Gastroesophageal sphincter (tissue), 4 donors: ENCODE measurements at places on chromosomes 1 and 21. TPM values are rescaled to one million over a fixed set of nuclear protein-coding genes. Genes with fewer than 3 reads are reported as not detected.
A peak's percentile ranks its signal among the peaks of the same experiment; 100 is the strongest.

Gene TSPAN1
- 1.0 TPM for total RNA-seq

Gene CASZ1
- total RNA-seq, result 29.7 TPM

- H3K4me1 ChIP-seq, result no peaks in the 10 kb centered on the region
- no peak overlapping the region for H3K4me3 ChIP-seq
- no peaks in the 10 kb centered on the region for H3K36me3 ChIP-seq
- ATAC-seq, result no peak
- no peak overlapping the region for H3K27ac ChIP-seq
Observed at GRCh38 chr1:2914702-2915101, 106.6 kb upstream of the ACTRT2 start.

Gene ANKRD34A
- total RNA-seq, result 0.67 TPM

DNA sequence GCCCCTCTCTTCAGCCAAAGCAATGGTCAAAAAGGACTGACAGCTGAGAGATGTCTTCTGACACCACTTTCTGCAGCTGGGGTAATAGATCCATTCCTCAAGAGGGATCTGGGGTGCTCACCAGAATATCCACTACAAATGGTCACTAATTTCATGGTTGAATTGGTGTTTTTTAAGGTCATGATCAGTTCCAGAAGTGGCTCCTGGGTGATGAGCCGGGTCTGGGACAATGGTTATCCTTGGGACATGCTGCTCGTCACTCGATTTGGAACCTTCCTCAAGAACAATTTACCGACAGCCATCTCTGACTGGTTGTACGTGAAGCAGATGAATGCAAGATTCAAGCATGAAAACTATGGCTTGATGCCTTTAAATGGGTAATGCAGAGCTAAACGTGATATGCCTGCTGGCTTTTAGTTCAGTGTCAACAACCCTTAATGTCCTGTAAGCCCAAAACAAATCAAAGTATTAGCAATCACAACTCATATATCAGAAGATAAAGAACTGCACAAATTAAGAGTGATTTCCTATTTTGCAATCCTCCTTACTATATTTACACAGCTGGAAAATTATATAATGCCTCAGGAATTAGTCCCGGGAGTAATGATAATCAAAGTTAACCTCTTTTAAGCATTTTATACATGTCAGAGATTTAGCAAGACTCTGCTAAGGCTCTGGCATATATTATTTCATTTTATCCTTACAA is 20.1 kb downstream of the FMO3 start:
- no peak overlapping the region for H3K27ac ChIP-seq
- no peak overlapping the region for H3K4me3 ChIP-seq
- no peak for ATAC-seq
- no peaks in the 10 kb centered on the region for H3K36me3 ChIP-seq

DNA sequence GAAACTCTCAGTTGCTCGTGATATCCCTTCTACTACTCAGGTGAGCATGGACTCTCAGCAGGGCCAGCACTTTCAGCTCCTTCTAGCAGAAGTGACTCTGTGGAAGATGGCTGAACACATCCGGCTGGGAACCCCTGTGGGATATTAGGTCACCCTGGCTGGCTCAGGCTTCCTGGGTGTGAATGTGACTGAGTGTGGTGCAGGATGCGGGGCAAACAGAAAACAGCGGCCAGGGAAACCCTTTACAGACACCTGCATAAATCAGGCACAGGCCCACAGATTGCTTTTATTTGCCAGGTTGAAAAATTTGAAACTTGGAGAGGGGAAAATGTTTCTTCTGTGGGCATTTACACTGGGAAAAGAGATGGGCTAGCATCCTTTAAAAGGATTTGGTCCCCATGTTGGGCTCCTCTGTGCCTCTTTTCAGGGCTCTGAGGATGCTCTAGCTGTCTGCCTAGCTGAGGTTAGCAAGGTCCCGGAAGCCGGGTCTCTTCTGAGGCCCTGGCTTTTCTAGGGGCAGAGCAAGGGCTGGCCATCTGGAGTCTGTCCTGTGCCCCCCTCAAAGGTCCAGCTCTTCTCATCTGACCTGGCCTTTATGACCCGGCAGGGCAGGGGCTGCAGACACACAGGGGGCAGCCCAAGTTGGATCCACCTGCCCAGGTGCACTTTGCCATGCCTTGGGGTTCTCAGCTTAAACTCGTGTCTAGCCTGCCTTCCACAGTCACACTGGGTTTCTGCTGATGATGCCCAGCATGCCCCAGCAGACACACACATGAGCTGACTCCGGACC is 243.0 kb downstream of the SIPA1L2 start:
- H3K36me3 ChIP-seq, result no peaks in the 10 kb centered on the region
- H3K4me1 ChIP-seq, result no peaks in the 10 kb centered on the region
- H3K27ac ChIP-seq, result no peak overlapping the region
- ATAC-seq, result no peak
- no peaks in the 10 kb centered on the region for H3K27me3 ChIP-seq

Gene OLFM3
- total RNA-seq, result 0.47 TPM

DNA sequence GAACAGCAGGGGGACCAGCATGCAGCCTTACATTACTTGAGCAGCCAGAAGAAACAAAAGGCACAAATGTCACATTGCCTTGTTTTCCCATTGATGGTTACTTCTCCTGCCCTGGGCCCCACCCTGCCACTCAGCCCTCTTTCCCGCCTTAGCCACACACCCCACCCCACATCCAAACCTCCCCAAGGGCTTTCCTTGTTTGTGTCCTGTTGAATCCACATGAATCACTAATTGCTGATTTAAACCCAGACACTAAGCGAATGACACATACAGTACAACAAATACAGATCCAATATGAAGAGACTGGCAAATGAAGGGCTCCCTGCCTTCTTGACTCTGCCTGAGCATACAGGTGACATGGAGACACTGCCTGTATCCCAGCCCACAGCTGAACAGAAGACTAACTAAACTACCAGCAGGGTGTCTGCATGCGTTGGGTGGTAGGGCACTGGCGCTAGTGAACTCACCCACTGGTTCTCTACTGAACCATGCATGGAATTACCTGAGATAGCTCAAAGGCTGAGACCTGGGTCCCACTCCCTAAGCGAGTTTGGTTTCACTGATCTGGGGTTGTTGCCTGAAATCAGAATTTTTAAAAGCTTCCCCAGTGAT is 3.1 kb downstream of the IGSF3 start:
- H3K4me1 ChIP-seq, result no peaks in the 10 kb centered on the region
- H3K36me3 ChIP-seq, result no peaks in the 10 kb centered on the region
- H3K27ac ChIP-seq, result no peak overlapping the region
- ATAC-seq, result no peak

Gene AMY2A
- 1.9 TPM for total RNA-seq

DNA sequence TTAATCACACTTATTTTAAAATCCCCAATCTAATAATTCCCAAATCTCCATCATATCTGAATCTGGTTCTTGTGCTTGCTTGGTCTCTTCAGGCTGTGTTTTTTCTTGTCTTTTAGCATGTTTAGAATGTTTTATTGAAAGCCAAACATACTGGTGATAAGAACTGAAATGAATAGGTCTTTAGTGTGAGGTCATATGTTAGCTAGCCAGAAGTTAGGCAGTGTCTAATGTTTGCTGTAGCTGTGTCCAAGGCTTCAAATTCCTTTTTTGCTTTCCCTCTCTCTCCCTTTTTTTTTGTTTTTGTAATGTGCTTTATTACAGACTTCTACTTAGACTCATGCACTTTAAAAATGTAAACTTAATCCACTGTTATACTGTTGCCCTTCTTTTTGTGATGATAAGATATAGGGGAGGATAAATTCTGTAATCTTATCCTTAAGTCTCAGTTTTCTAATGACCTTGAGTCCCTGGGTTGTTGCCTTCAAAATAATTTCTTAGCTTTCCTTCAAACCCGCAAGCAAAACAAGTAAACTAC is 725.1 kb downstream of the BRINP3 start:
- no peaks in the 10 kb centered on the region for H3K27me3 ChIP-seq
- H3K27ac ChIP-seq, result no peak overlapping the region
- no peak for ATAC-seq
- H3K4me1 ChIP-seq, result no peaks in the 10 kb centered on the region

- H3K27ac ChIP-seq, result no peak overlapping the region
Observed at GRCh38 chr1:43238991-43239469, 30.8 kb upstream of the TMEM125 start.

- no peak overlapping the region for H3K4me3 ChIP-seq
- no peaks in the 10 kb centered on the region for H3K36me3 ChIP-seq
- no peaks in the 10 kb centered on the region for H3K27me3 ChIP-seq
Observed at GRCh38 chr21:20703112-20703767, 295.0 kb upstream of the NCAM2 start.

DNA sequence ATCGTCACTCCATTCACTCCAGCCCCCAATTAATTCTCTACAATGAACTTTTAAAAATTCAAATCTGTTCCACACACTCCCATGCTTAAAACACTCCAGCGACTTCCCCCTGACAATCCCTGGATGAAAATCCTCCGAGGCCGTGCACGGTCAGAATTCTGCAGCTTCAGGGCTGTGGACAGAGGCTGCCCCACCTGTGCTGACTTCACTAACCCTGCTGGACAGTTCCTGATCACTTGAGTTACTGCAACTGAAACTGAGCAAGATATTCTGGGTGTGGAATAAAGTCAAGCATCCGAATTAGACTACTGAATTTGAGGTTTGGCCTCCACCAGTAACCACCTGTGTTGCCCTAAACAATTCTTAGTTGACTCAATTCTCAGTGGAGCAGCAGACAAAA is 1.0 kb upstream of the JAK1 start:
- no peaks in the 10 kb centered on the region for H3K4me1 ChIP-seq
- ATAC-seq, result no peak
- no peaks in the 10 kb centered on the region for H3K27me3 ChIP-seq
- no peak overlapping the region for H3K4me3 ChIP-seq
- H3K36me3 ChIP-seq, result no peaks in the 10 kb centered on the region

GRCh38 chr21:32826329-32827167 is 55.0 kb upstream of the PAXBP1 start:
- ATAC-seq, result peak; percentile 69
- no peak overlapping the region for H3K27ac ChIP-seq
- H3K4me3 ChIP-seq, result no peak overlapping the region

Gene CNST
- total RNA-seq, result 70.0 TPM

DNA sequence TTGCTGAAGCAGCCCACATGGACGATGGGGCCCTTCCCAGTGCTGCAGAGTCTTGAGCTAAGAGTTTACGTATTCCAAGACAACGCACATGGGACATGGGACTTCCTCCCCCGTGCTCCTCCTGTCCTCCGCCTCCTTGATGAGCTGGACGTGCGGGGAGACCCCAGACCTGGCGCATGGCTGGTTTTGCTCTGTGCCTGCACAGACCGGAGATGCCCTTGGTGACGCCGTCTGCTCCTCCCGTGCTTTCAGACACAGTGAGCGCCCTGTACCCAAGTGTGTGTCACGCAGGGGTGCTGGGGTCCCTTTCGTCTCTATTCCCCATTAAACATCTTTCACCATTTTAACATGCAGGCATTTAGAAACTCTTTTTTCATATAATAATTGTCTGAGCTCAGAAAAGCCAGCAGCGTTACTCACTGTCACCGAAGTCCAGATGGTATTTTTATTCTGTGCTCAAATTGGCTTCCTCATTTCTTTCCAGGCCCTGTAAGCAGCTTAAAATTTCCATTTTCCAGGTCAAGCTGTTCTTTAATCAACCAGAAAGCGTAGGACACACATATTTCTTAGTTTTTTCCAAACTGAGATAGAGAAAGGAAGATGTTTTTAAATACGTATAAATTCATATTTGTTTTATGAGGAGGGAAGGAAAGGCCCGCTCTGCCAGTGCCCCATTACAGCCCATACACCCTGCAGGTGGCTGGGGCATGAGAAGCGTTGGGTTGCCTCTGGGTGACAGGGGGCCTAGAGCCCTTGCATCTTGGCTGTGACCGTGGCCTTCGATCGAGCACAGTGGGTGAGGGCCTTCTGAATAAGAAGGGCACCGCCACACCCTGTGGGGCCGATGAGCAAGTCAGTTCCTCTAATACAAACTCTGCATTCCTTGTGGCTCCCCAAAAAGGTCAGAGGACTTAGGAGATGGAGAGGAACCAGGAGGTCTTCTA is 17.9 kb upstream of the ZBTB21 start:
- H3K27me3 ChIP-seq, result peaks cover 8% of the 10 kb centered on the region
- H3K4me1 ChIP-seq, result no peaks in the 10 kb centered on the region
- H3K36me3 ChIP-seq, result no peaks in the 10 kb centered on the region
- no peak overlapping the region for H3K4me3 ChIP-seq
- H3K27ac ChIP-seq, result no peak overlapping the region

Gene GPR37L1
- 0.27 TPM for total RNA-seq

- H3K4me1 ChIP-seq, result no peaks in the 10 kb centered on the region
- no peaks in the 10 kb centered on the region for H3K36me3 ChIP-seq
- H3K4me3 ChIP-seq, result no peak overlapping the region
Observed at GRCh38 chr1:81259625-81260411, 540.9 kb upstream of the ADGRL2 start.

- peaks cover 11% of the 10 kb centered on the region for H3K27me3 ChIP-seq
- no peak for ATAC-seq
- H3K4me3 ChIP-seq, result no peak overlapping the region
- no peaks in the 10 kb centered on the region for H3K4me1 ChIP-seq
- H3K36me3 ChIP-seq, result peaks cover 5% of the 10 kb centered on the region
- H3K27ac ChIP-seq, result no peak overlapping the region
Observed at GRCh38 chr21:34859976-34860653, 189.0 kb downstream of the RUNX1 start.

GRCh38 chr1:162497104-162497722 is 405 bp upstream of the UHMK1 start:
- peaks cover 47% of the 10 kb centered on the region for H3K4me1 ChIP-seq
- no peaks in the 10 kb centered on the region for H3K27me3 ChIP-seq
- no peak for ATAC-seq
- H3K4me3 ChIP-seq, result peak overlapping the region; percentile 75
- H3K36me3 ChIP-seq, result peaks cover 24% of the 10 kb centered on the region
- peak overlapping the region; percentile 88 for H3K27ac ChIP-seq

Gene SUMO3
- total RNA-seq, result 53.7 TPM

GRCh38 chr1:10237157-10237539 is 26.8 kb downstream of the KIF1B start:
- H3K27me3 ChIP-seq, result no peaks in the 10 kb centered on the region
- no peaks in the 10 kb centered on the region for H3K4me1 ChIP-seq
- peaks cover 21% of the 10 kb centered on the region for H3K36me3 ChIP-seq
- no peak overlapping the region for H3K27ac ChIP-seq
- ATAC-seq, result no peak

Gene OPTC
- total RNA-seq, result not detected

DNA sequence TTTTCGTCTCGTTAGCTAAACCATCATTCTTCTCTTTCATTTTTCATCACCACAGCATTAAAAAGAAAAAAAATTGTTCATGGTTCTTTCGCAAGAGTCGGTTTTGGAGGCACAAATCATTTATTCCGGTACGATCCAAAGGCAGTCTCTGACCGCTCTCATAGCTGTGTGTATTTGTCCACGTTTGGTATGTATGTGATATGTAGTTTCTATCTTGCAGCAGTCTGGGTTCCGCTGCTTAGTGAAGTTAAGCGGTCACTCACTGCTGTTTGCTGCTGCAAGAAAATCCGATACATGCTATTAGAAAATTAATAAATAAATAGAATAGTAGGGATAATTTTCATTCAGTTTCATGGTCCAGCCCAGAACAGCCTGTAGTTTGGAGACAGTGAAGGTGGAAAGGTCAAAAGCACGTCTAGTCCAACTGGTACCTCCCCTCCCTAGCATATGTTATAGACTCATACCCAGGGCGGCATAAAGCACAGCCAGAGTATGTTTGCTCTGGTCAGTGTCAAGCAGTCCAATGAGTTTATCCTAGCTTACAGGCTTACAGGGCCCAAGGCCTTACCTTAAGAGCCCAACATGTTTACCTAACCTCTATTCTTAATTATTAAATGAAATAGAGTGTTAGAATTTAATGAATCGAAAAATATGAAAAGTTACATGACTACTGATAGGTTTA is 2.5 kb downstream of the FMN2 start:
- H3K36me3 ChIP-seq, result no peaks in the 10 kb centered on the region
- H3K4me1 ChIP-seq, result peaks cover 18% of the 10 kb centered on the region
- ATAC-seq, result no peak
- no peak overlapping the region for H3K4me3 ChIP-seq
- peaks cover 60% of the 10 kb centered on the region for H3K27me3 ChIP-seq
